ENCODE measurements at places on chromosomes 6 and 20.

GRCh38 chr20:64067733-64068307 lies 4.8 kb downstream of the TCEA2 start:
- DNase-seq = no peak

DNA sequence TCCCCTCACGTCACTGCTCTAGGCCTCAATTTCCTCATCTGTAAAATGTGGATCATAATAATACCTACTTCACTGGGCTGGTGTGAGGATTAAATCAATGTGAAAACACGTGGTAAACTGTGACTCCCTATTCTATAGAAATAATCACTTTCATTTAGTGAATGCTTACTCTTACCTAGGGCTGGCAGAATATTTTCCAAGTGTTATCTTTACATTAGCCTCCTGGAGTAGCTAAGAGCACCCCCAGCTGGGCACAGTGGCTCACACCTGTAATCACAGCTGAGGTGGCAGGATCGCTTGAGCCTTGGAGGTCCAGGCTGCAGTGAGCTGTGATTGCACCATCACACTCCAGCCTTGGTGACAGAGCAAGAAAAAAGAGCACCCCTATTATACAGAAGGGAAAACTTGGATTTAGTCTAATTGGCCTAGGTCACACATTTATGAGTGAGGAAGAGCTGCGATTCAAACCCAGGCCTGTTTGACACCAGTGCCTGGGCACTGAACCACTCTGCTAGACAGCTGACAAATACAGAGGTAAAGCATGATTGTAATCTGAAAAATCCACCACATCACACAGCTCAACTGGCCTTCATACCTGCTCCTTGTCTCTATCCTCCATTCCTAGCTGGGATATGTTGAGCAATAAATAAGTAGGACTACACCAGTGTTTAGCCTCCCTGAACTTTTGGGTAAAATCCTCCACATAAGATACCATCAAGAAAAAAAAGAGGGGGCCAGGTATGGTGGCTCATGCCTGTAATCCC lies 1.4 kb upstream of the SNTA1 start:
- DNase-seq = no peak

DNA sequence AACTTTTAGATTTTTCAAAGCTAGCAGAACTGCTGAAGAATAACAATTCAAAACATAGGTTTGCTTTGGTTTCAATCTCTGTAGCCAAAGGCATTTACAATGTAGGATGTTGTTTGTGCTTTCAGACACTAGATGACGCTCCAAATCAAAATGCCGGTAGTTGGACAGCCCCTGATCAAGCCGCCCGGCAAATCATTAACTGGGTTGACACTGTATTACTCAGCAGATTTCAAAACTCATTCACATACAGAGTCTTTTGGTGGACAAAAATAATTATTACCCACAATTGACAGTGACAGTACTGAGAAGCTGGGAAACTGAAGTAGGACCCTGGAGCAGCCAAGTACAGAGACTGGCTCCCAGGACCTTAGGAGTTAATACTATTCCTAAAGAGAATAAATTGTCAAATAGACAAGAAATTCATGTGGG lies 21.3 kb upstream of the HFE start:
- peak; percentile 79 for DNase-seq

DNA sequence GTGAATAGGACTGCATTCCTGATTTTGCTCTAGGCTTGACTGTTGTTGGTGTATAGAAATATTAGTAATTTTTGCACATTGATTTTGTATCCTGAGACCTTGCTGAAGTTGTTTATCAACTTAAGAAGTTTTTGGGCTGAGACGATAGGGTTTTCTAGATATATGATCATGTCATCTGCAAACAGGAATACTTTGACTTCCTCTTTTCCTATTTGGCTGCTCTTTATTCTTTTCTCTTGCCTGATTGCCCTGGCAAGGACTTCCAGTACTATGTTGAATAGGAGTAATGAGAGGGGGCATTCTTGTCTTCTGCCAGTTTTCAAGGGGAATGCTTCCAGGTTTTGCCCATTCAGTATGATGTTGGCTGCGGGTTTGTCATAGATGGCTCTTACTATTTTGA lies 13.4 kb downstream of the HLA-DOB start:
- DNase-seq = no peak

DNA sequence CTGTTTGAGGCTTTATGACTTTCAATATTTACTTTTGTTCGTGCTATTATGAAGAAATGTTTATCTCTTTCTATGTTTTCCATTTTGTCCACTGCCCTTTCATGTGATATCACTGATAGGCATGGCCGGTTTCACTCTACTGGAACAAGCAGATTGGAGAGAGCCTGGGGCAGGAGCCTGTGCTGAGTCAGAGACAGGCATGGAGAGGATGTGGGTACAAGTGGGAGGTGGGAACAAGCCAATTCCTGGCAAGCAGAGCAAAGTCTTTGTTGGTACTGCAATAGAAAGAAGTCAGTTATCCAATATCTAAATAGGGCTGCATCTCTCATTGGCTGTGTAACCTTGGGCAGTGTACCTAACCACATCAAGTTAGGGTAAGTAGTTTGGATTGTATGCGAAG lies 545.6 kb upstream of the MAP3K7 start:
- DNase-seq = no peak

DNA sequence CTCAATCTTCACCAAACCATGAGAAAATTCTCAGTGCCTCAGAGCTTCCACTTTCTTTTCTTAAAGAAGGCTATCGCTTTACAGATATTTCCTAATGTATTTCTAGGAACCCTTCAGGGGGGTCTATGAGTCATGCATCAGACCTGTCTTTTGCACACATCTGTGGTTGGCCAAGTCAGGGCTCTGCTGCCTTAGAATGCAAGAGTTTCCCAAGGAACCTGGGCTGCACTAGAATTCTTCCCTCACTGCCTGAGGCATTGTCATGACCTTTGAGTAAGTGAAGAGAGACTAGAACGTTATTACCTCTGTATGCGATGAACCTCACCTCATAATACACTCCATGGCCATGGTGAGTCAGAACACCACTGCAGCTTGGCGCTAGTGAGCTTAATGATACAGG lies 365.0 kb upstream of the ID4 start:
- DNase-seq = peak; percentile 66

DNA sequence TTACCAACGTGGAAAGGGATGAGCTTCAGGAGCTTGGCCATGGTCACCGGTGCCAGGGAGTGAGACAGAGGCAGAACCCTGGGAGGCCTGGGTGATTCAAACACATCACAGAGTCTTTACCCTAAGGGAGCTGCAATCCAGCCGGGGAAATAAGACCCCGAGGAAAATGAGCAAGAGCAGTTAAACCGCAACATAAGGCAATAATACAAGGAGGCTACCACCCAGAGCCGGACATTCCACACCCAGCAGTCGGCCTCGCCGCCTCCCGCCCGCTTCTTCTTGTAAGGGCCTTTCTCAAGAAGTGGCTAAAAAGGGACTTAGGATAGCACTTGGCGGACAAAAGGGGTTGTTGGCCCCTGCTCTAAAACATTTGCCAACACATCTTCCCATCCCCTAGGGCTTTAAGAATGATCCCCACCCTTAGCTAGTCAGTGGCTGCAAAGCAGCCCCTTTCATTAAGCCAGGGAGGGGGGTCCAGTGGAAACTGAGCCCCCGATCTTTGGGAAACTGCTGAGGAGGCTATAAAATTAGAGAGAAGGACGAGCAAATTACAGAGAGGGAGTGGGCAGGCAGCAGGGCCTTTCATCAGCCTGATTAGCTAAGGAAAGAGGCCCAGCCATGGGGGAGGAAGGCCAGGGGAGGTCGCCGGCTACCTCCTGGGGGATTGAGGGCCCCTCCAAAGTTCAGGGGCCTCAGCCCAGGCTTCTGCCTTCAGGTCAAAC lies 34.3 kb downstream of the SNX5 start:
- peak; percentile 42 for DNase-seq

DNA sequence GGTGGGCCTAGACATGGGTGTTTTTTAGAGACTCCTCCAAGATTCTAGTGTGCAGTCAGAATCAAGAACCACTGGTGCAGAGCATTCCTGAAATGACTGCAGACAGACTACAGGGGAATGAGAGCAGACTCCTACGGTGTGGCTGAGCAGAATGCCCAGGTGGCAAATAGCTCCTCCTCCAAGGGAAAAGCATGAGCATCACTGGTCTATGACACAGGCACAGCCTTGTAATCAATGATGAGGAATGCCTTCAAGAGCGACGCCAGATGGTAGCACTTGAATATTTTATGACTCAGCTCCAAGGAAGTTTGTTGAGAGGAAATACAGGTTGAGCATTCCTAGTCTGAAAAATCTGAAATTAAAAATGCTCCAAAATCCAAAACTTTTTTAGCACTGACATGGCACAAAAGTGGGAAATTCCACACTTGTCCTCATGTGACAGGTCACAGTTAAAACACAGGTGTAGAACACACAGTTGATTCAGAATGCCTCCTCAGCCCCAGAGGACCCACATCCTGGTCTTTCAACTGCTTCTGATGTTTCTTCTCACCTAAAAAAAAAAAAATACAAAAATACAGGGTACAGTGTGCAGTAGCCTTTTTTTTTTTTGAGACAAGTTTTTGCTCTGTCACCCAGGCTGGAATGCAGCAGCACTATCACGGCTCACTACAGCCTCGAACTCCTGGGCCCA lies 10.6 kb upstream of the FAM8A1 start:
- DNase-seq = peak; percentile 36

- no peak for DNase-seq
Measured at GRCh38 chr6:10837622-10837994, 731 bp downstream of the MAK start.

DNA sequence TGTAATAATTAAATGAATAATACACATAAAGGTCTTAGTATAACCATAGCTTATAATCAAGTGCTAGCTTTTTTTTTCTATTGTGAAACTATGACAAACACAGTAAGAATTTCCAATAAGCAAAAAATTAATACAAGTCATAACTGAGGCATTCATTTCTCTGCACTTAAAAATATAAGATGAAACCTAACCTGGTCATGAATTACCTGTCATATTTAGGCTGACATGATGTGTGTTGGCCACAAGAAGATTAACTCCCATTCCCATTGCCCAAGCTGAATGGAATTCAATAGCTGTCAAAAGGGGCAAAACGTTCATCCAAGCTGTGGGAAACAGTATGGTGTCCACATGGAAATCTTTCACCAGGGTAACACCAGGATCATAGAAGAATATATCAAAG lies 5.4 kb downstream of the VNN2 start:
- no peak for DNase-seq

DNA sequence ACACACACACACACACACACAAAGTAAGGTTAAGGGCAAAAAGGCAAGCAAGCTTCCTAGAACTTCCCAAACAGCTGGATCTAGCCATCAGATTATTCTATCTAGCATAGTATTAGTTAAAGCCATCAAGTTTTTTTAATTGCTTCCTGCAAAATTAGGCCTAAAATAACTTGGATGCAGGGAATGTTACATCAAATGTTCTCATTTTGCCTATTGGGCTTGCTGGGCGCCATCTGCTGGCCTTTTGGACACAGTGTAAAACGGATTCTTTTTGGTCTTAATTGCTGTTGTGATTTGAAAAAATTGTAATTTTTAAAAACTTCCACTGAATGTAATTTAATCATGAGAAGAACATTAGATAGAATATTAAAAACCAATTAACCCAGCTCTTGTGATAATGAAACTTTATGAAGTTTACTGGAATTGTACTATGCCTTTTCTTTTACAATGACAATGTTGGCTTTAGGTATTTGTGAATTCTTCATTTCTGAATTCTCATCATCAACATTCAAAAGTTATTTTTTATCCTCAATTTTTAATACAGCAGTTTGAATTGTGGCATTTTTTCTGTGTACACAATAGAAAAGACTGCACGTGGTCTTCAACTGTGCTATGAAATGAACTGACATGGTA lies 6.8 kb downstream of the MKKS start:
- DNase-seq = peak; percentile 54

- no peak for DNase-seq
Measured at GRCh38 chr20:48401359-48401758, 426.4 kb downstream of the PREX1 start.

DNA sequence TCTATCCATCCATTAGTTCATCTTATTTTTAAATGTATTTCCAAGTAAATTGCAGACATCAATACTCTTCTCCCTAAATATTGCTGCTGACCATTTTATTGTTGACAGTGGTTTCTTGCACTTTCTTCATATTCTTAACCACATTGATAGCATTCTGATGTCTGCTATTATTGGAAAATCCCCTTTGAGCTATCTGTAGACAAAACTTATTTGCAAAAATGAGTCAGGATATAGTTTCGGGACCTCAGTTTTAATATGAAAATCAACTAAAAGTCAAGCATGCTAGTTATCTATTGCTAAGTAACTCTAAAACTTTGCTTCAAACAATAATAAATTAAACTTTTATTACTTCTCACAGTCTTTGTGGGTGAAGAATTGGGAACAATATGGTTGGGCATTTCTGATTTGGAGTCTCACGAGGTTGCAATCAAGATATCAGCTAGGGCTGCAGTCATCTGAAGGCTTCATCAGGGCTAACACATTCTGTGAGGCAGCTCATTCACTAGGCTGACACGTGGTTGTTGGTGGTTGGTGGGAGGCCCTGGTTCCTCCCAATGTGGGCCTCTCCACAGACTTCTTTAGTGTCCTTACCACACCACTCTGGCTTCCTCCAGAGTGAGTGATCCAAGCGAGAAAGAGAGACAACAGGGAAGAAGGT lies 32.7 kb downstream of the CD109 start:
- DNase-seq = no peak

- DNase-seq = no peak
Measured at GRCh38 chr6:120274547-120274946, 925.0 kb upstream of the MAN1A1 start.

GRCh38 chr20:41635158-41635557 lies 17.0 kb upstream of the CHD6 start:
- no peak for DNase-seq

GRCh38 chr6:50792771-50793170 lies 25.9 kb upstream of the TFAP2B start:
- DNase-seq = no peak

DNA sequence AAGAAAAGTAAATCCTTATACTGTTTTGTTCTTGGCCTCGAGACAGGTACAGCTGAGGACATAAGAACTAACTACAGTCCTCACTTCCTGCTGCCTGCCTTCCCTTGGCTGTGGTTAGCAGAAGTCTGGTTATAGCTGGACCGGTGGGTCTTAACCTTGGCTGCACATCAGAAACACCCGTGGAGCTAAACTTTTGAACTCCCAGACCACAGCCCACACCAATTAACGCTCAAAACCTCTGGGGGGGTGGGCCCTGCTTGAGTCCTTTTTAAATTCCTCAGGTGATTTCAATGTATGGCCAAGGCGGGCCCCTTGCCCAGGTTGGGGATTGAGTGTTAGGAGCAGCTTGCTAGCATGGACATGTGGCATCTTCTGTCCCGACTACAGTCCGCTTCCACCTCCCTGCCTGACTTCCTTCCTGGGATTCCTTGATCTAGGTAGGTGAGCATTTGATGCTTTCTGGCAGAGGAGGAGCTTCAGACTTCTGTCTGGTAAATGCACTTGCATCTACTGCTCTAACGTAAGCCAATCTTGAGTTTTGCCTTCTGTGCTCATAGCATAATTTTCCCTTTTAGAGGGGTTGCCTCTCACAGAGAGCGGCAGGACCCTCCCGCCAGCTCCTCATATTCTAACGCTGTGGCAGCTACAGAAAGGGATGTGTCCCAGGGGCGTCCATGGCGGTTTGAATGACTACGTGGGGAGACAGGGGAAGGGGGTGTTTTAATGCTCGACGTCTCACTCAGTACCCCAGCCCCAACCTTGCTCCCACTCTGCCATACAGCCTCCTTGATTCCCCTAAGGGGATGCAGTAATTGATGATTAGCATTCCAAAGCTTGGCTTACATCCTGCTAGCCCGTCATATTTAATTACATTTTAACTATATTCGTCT lies 390.1 kb downstream of the ZFAND3 start:
- DNase-seq = no peak

GRCh38 chr20:13430346-13431002 lies 208.3 kb downstream of the TASP1 start:
- no peak for DNase-seq

Measured in stromal cell of bone marrow (primary cell).